Tracheal epithelial cell (primary cell): ENCODE measurements at places on chromosomes 16 and 17. TPM values are rescaled to one million over a fixed set of nuclear protein-coding genes. Genes with fewer than 3 reads are reported as not detected.

ZP2 gene
- not detected in 2 replicates for total RNA-seq

DCAKD gene
- 37.8 and 43.9 TPM in 2 replicates for total RNA-seq

PRSS36 gene
- total RNA-seq = 1.9 and 2.8 TPM in 2 replicates

TEKT5 gene
- total RNA-seq = 0.21 and 0.48 TPM in 2 replicates

YBX2 gene
- total RNA-seq = 0.43 and 0.96 TPM in 2 replicates

MRPL28 gene
- total RNA-seq = 96.9 and 101 TPM in 2 replicates

DUSP3 gene
- total RNA-seq = 39.4 and 69.2 TPM in 2 replicates

TNP2 gene
- not detected in 2 replicates for total RNA-seq
